Karpas-422 (cell line): ENCODE measurements at places on chromosomes 11 and 22. TPM values are rescaled to one million over a fixed set of nuclear protein-coding genes. Genes with fewer than 3 reads are reported as not detected.

- H3K36me3 ChIP-seq: no peaks in the 10 kb centered on the region
- peak; percentile 52 for DNase-seq
- H3K27me3 ChIP-seq: no peaks in the 10 kb centered on the region
- peaks cover 32% of the 10 kb centered on the region for H3K4me1 ChIP-seq
- no peak overlapping the region for H3K27ac ChIP-seq
- H3K4me3 ChIP-seq: no peak overlapping the region
Measured at GRCh38 chr22:36423461-36424404, 36.0 kb upstream of the MYH9 start.

DNA sequence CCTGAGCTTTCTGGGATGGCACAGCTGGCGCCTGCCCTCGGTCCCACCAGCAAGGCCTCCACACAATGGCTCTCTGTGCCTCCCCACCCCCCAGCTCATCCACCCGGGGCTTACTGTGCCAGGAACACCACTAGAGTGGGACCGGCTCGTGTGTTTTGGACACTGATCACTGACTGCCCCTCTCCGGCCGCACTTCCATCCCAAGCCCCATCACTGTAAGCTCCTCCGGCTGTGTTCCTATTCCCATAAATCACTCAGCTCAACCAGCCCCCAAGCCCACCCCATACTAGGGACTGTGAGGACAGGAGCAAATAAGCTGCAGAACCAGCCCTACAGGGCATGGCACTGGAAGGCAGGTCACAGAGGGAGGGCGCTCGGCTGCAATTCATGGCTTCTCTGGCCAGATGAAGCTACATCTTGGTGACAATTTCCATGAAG is 7.3 kb downstream of the APBB1 start:
- no peaks in the 10 kb centered on the region for H3K27me3 ChIP-seq
- no peak for DNase-seq
- H3K36me3 ChIP-seq: no peaks in the 10 kb centered on the region
- H3K27ac ChIP-seq: no peak overlapping the region

DNA sequence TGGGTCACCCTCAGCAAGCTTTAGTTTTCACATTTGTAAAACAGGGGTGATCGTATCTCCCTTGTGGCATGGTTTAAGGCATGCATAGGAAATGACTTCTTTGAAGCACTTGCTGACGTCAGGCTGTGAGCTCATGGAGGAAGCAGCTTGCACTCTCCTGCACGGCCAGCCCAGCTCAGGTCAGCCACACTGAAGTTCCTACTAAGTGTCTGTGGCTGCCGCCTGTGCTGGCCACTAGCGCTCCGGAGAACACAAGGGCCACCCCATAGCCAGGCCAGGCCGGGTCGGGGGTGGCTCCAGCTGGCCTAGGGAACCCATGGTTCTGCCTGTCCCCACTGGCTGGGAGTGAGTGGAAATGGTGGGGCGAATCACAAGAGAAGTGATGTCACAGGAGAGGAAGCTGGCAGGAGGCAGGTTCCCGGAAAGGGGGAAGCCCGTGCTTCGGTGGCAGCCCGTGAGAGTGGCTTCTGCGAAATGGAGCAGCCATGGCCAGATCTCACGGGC is 28.2 kb downstream of the KCTD17 start:
- no peak overlapping the region for H3K27ac ChIP-seq
- peaks cover 2% of the 10 kb centered on the region; the same call in 1 of the 2 replicates for H3K4me1 ChIP-seq
- no peak for DNase-seq
- no peaks in the 10 kb centered on the region for H3K36me3 ChIP-seq
- H3K27me3 ChIP-seq: no peaks in the 10 kb centered on the region

- no peaks in the 10 kb centered on the region for H3K36me3 ChIP-seq
- DNase-seq: no peak
- H3K4me3 ChIP-seq: no peak overlapping the region
- no peaks in the 10 kb centered on the region for H3K27me3 ChIP-seq
Measured at GRCh38 chr11:26997378-26997777, 3.5 kb downstream of the FIBIN start.

GRCh38 chr11:28393348-28393747 is 285.2 kb downstream of the METTL15 start:
- no peak overlapping the region for H3K4me3 ChIP-seq
- no peaks in the 10 kb centered on the region for H3K36me3 ChIP-seq
- no peaks in the 10 kb centered on the region for H3K4me1 ChIP-seq
- H3K27ac ChIP-seq: no peak overlapping the region
- no peaks in the 10 kb centered on the region for H3K27me3 ChIP-seq

DNA sequence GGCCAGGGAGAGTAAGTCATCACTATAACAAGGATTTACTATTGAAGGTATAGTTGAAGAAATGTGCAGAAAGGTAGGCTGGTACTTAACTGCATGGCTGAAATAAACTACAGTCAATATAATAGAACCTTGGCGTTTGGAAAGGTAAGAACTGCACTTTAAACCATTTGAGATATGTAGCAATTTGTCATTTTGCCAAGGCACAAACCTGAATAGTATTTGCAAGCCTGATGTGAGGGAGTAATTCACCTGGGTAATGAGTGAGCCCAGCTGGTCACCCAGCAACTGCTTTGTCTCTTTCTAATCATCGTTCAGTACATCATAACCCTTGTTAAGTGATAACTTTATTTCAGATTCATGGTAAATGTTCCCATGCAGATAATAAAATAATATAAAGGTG is 62.3 kb upstream of the SCUBE2 start:
- no peak overlapping the region for H3K27ac ChIP-seq
- H3K4me1 ChIP-seq: peaks cover 2% of the 10 kb centered on the region
- no peaks in the 10 kb centered on the region for H3K36me3 ChIP-seq
- DNase-seq: no peak
- no peak overlapping the region for H3K4me3 ChIP-seq

GRCh38 chr11:112255067-112255720 is 5.5 kb downstream of the PLET1 start:
- DNase-seq: no peak
- no peak overlapping the region for H3K27ac ChIP-seq
- H3K4me1 ChIP-seq: no peaks in the 10 kb centered on the region
- no peak overlapping the region for H3K4me3 ChIP-seq

GRCh38 chr22:46175631-46176030 is 25.3 kb downstream of the PPARA start:
- no peaks in the 10 kb centered on the region for H3K27me3 ChIP-seq
- peaks cover 29% of the 10 kb centered on the region for H3K36me3 ChIP-seq
- H3K27ac ChIP-seq: no peak overlapping the region
- H3K4me1 ChIP-seq: no peaks in the 10 kb centered on the region
- no peak overlapping the region for H3K4me3 ChIP-seq

DNA sequence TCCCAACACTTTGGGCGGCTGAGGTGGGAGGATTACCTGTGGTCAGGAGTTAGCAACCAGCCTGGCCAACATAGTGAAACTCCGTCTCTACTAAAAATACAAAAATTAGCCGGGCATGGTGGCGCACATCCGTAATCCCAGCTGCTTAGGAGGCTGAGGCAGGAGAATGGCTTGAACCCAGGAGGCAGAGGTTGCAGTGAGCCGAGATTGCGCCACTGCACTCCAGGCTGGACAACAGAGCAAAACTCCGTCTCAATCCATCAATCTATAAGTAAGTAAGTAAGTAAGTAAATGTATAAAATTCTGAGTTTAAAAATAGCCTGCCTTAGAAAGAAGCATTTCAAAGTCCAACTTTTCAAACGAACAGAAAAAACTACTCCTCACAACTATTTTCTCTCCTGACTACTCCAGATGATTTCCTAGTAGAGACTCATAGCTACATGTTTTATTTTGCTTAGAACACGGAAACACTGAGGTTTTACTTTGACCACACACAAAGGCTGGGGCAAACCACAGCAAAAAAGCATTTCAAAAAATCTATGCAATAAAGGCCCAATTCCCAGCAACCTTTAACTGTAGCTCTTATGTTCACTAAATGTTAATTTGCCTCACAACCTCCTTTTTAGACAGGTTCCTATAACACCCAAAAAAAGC is 16.3 kb downstream of the SPTY2D1 start:
- no peak overlapping the region for H3K4me3 ChIP-seq
- H3K4me1 ChIP-seq: peaks cover 4% of the 10 kb centered on the region; the same call in 1 of the 2 replicates

DNA sequence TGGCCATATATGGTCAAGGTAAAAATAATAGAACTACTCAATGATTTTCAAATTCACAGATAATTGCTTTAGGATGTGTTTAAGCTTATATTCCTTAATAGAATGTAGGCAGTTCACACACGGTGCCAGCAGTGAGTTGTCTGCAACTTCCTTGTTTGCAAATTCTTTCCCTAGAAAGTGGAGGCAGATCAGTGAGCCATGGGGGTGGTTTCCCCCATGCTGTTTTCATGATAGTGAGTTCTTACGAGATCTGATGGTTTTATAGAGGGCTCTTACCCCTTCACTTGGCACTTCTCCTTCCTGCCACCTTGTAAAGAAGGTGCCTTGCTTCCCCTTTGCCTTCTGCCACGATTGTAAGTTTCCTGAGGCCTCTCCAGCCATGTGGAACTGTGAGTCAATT is 111.8 kb upstream of the LMO1 start:
- H3K27ac ChIP-seq: no peak overlapping the region
- H3K36me3 ChIP-seq: no peaks in the 10 kb centered on the region
- H3K27me3 ChIP-seq: no peaks in the 10 kb centered on the region
- no peak for DNase-seq

DNA sequence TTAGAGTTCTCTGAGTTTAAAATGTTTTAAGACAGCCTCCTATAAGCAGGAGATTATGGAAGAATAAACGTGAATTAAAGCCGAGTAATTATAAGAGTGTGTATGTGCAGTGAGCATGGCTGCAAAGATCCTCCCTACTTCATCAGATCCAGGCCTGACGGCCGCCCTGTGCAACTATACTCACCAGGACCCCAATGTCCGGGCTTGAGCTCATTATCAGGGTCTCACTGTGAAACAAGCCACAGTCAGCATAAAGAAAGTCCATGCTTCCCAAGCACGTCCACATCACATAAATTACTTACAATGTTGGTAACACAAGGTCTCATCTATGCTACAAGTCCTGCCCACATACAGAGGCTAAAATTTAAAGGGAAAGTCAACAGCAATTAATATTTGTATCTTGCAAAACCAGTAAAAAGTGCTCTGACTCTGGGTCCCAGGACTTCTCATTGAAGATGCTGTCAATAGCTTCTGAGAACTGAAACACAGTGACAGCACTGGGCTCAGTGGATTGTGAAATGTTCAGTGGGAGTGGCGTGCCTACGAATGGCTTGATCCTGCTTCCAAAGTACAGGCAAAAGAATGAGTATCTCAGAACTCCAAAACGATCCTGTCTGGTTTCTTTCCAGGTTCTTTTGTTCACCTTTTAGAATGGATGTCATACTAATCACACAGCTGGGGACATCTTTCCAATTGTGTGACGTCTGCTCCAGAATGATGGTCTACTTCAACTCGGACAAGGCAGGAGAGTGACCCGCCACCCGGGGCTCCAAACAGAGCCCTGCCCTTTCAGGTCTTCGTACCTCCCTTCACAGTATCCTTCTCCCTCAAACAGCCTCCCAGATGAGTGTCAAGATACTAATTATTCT is 72.1 kb upstream of the ARFGAP3 start:
- H3K27me3 ChIP-seq: no peaks in the 10 kb centered on the region
- no peak overlapping the region for H3K27ac ChIP-seq
- DNase-seq: no peak
- no peak overlapping the region for H3K4me3 ChIP-seq

SYT13 gene
- not detected in 2 replicates for total RNA-seq

GGTLC3 gene
- not detected in 2 replicates for total RNA-seq

OR2AT4 gene
- total RNA-seq: 0.04 TPM in 1 of 2 replicates, not detected in the other
